Stimulated activated CD8-positive, alpha-beta memory T cell treated with anti-CD3 and anti-CD28 coated beads, Interleukin-4, amount 100 ng/mL, for 1 hour (primary cell): ENCODE measurements at places on chromosomes 16 and 17.

GRCh38 chr17:44397479-44398440 is 8.3 kb upstream of the ITGA2B start:
- no peak for DNase-seq

DNA sequence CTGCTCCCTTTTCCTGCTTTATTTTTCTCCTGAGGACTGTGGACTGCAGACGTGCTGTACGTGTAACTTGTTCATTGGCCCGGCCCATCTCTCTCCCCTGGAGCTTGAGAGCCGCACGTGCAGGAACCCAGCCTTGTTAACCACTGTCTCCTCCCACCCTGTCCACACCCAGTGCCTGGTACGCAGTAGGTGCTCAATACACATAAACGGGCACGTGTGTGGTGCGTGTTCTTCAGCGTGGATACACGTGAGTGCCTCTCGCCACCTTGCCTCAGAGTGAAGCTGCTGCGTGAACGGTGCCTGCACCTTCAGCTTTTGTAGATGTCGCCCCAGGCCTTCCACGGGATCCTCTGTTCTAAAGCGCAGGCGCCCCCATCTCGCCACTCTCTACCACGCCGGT is 96.3 kb upstream of the CHMP6 start:
- no peak for DNase-seq

DNA sequence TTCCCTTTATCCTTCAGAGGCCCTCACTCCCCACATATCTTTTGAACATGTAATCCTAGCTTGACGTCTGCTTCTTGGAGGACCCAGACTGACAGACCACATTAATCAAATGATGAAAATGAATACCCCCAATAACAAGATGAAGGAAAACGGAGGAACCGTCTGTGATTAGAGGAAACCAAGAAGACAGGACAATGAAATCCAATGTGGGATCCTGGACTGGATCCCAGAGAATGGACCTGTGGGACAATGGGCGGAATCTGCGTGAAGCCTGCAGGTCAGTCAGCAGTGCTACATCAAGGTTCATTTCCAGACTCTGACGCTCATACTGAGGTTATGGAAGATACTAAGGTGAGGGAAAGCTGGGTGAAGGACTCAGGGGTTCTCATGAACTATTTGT is 35.9 kb downstream of the MBTPS1 start:
- no peak for DNase-seq

DNA sequence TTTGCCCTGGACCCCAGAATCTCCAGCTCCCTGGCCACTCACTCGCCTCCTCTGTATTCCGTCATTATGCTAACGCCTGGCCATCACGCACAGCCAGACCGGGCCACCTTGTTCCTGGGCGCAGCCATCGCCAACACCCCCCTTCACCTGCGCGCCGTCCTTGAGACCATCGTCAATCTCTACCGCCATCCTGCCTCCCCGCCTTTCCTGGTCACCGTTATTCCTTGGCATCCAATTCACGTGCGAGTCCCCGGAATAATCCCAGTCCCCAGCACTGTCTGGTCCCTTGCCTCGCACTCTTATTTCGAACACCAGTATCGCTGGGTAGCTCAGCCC is 541 bp downstream of the VKORC1 start:
- DNase-seq, result no peak

DNA sequence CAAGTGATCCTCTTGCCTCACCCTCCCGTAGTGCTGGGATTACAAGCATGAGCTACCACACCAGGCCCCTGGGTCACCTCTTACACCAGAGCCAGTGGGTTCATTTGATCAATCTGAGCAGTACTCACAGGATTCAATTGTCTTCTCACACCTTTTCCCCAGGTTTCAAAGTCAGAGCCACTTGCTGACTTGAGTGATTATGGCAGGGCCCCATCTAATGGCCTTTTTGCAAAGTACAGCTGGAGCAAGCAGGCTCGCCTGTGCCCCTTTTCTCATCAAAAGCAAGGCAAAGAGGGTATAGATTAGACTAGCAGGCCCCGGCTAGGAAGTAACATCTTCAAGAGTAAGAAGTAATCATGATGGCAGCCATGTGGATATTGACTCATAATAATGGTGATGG is 114.8 kb upstream of the NOL11 start:
- no peak for DNase-seq

DNA sequence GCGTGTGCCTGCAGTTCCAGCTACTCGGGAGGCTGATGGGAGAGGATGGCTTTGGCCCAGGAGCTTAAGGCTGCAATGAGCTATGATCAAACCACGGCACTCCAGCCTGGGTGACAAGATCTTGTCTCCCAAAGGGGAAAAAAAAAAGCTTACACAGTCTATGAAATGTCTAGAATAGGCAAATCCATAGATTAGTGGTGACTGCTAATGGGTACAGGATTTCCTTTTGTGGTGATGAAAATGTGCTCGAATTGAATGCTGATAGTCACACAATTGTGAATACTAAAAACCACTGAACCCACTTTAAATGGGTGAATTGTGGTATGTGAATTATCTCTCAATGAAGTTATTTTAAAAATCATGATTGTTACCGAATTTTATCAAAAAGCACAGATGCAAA is 14.9 kb downstream of the USP7 start:
- DNase-seq, result no peak

DNA sequence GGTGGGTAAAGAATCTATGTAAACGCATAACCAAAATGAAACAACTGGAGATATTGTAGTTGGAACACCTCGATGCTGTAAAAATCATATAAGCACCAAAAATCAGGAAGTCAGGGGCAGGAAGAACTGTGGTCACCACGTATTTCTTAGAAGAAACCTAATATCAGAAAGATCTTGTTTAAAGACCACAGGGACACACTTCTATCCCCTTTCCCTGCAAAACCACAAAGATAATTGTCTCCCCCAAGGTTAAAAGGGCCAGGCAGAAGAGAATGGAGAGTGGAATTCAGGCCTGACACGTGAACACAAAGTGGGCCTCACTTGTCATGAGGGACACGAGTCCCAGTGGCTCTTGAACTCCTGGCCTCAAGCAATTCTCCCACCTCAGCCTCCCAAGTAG is 68.1 kb downstream of the GSG1L start:
- DNase-seq, result no peak

GRCh38 chr17:12227547-12227946 is 206.9 kb downstream of the MAP2K4 start:
- DNase-seq, result no peak
